SW480 (cell line): ENCODE measurements at places on chromosomes 4 and X.

- DNase-seq = no peak
Observed at GRCh38 chr4:47510506-47511143, 25.6 kb downstream of the ATP10D start.

- DNase-seq = no peak
Observed at GRCh38 chr4:59161249-59161648, 2038.9 kb upstream of the ADGRL3 start.

DNA sequence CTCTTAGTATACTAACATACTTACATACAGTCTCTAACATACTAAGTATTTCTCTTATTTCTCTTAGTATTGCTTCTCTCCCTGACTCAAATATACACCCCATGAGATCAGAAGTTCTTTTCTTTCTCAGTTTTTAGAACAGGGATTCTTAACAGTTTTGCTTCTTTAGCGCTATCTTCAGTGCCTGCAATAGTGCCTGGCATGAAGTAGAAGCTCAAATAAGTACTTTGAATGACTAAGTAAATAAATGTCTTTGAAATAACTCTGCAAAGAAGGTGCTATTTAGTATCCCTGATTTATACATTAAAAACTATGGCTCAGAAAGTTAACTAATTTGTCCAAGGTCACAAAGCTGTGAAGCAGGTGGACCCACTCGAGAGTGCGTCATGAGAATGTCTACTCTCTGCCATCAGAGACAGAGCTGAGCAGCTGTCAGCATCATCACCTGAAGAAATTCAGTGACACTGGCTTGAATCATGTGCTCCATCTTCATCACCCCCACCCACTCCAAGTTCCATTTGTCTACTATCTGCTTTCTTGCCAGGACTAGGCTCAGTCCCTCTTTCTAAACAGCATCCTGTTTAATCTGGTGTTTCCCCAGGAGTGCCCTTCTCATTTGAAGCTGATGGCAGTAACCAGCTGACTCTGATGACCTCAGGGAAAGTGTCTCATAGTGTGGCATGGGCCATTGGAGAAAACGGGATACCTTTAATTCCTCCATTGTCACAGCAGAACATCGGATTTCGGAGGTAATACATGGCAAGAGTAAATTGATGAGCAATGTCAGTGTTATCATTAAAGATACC, 83.1 kb downstream of the CC2D2A start:
- no peak for DNase-seq

- no peak for DNase-seq
Observed at GRCh38 chrX:115584696-115585095, 23.7 kb downstream of the PLS3 start.

DNA sequence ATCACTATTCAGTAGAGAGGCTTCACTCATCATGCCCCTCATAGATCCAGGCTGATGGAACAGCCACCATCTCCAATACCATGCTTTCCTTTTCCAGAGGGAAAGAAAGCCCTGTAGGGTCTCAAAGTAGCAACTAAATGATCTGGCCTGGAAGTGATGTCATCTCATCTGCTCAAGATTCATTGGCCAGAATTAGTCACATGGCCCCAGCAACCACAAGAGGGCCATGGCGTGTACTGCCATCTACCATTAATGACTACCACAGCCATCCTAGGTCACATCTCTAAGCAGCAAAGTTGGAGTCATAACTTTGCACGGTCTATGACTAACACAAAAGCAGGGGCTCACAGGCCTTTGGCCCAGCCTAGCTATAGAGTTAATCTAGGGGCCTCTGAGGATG, 194.8 kb downstream of the KIT start:
- DNase-seq = no peak

GRCh38 chrX:40173143-40174000, 75.6 kb upstream of the BCOR start:
- no peak for DNase-seq

DNA sequence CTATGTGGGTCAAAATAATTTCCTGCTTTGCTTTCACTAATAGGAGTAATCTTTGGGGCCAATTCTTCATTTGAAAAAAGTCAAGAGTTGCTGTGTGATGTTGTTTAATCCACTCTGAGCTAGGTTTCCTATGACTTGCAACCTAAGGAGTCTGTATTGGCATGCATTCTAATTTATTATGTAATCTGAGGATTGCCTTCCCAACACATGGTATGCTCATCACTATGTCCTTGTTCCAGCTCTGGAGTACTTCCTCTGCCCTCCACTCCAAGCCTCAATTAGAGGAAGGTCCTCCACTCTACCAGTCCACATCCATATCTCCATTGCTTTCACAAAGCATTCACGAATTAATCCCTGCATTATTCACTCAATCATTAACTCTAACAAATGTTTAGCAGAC, 56.1 kb downstream of the PPP3CA start:
- DNase-seq = no peak

DNA sequence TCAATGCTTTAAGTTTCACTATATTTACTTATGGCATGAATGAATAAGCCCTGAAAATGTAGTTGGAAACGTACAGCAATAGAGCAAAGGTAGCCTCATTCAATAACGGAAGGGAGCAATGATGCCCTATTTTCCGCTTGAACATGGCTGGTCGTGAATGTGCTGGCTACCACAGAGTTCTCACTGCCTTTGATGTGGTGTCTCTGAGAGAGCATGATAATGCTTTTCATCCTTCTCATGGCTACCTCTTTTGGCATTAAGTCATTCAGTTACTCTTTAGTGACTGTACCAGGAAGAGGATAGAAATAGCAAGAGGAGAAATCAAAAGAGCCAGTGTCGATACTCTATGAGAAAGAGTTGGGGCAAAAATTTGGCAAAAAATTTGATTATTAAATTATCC, 308.0 kb downstream of the PPP3CA start:
- DNase-seq = peak; percentile 91

DNA sequence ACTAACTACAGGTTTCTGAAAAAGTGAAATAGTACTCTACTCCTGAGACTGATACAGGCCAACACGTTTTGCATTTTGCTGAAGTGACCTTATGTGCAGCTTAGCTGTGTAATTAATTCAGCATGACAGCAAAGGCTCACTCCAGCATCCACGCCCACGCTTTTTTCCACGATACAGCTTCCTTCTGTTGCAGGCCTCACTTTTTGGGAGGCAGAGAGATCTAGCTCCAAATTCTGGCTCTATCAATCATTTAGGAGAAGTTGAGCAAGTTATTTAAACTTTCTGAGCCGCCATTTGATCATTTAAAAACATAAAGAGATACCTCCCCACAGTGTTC, 160.3 kb downstream of the AFAP1 start:
- DNase-seq = no peak

GRCh38 chr4:173852775-173853174, 322.7 kb upstream of the HAND2 start:
- DNase-seq = no peak

- no peak for DNase-seq
Observed at GRCh38 chrX:154990496-154990895, 32.0 kb downstream of the F8 start.

GRCh38 chr4:48792348-48793006, 12.4 kb upstream of the FRYL start:
- no peak for DNase-seq

GRCh38 chr4:47413521-47413920, 50.0 kb downstream of the COMMD8 start:
- no peak for DNase-seq

GRCh38 chr4:157983300-157983699, 189.5 kb downstream of the GASK1B start:
- no peak for DNase-seq

DNA sequence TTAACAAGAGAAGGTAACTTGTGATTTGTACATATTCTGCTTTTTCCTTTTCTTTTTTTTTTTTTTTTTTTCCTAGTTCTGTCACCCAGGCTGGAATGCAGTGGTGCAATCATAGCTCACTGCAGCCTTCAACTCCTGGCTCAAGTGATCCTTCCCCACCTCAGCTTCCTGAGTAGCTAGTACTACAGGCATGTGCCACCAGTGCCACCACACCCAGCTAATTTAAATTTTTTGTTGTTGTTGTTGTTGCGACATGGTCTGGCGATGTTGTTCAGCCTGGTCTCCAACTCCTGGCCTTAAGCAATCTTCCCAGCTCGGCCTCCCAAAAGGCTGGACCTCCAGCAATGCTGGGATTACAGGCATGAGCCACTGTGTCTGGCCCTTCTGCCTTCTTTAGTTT, 1.5 kb upstream of the TACR3 start:
- no peak for DNase-seq

DNA sequence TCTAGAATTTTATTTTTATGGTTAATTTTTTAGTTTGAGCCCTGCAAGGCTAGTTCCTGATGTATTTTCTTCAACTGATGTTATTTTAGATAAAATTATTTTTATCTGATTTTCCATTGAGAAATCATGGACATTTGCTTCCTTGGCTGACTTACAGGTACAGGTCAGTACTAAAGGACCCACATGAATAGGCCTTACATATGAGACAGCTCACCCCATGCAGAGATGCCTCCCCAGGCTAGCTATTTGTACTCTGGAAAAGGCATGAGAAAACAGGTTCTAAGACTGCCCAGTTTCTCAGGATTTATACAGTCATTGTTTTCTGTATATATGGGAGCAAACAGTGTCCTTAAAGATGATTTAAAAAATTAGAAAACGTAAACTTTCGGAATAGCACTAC, 255.5 kb downstream of the BMPR1B start:
- DNase-seq = no peak

- DNase-seq = no peak
Observed at GRCh38 chr4:124504431-124504830, 208.1 kb downstream of the ANKRD50 start.

GRCh38 chr4:181323061-181323460, 920.1 kb upstream of the TENM3 start:
- DNase-seq = no peak

GRCh38 chr4:40924096-40924792, 174.5 kb downstream of the NSUN7 start:
- DNase-seq = peak; percentile 21

DNA sequence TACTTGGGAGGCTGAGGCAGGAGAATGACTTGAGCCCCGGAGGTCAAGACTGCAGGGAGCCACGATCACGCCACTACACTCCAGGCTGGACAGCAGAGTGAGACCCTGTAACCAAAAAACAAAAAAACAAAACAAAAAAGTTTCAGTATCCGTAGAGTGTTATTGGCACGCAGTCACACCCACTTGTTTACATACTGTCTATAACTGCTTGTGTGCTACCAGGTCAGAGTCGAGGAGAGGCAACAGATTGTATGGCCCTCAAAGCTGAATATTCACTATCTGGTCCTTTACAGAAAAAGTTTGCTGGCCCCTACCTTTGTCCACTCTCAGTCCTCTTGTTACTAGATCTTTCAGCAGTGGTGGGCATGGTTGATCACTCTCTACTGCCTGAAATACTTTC, 8.2 kb upstream of the CD99L2 start:
- no peak for DNase-seq

GRCh38 chr4:20279381-20279780, 27.7 kb downstream of the SLIT2 start:
- no peak for DNase-seq

GRCh38 chr4:37138019-37138653, 106.4 kb upstream of the NWD2 start:
- no peak for DNase-seq

- no peak for DNase-seq
Observed at GRCh38 chr4:182828360-182829025, 88.7 kb downstream of the DCTD start.

DNA sequence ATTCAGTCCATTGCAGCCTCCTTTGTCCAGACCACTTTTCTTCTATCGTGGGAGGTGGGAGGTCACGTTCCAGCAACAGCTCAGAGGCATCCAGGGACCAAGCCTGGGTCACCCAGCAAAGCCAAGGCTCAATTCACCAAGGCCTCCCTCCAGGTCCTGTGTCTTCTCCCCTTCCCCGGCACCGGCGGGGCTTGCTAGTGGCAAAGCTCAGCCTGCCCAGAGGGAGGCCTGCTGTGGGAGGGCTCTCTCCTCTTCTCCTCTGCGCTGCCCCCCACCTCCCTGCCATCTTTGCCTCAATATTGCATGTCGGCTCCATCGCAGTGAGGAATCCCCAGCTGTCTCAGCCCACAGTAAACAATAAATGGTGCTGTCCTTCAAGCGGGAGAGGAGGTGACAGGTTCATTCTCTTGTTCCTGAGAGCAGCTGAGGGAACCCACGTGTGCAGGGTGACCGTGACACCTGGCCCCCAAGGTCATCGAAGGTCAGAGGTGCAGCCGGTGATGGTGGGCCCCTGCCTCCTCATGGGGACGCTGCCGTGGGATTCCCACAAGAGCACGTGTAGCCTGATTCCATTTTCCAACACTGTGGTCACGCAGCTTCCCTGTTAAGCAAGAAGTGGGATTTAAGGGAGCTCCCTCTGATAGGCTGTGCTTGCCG, 111.5 kb upstream of the PSAPL1 start:
- DNase-seq = no peak

- no peak for DNase-seq
Observed at GRCh38 chr4:183255487-183255886, 64.6 kb downstream of the CLDN22 start.

GRCh38 chr4:159049780-159050375, 53.0 kb upstream of the RAPGEF2 start:
- DNase-seq = no peak

DNA sequence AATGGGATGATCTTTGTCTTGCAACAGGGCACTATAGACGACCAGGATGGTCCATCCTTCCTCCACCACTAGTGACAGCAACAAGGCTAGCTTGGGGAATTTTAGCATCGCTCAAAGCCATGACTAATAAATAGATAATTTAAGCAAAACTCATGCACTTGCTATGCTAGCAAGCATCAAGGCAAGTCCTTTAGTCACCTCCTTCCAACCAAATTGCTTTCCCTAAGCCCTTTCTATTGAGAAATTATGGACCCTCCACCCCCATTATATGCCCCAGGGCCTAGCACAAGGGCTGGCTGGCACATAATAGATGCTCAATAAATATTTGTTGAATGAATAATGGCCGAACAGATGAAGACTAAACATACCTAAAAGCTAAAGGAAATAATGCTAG, 28.6 kb downstream of the SLC16A2 start:
- no peak for DNase-seq

- no peak for DNase-seq
Observed at GRCh38 chr4:151251603-151252304, 25.2 kb upstream of the PRSS48 start.

GRCh38 chr4:118954246-118954645, 65.6 kb downstream of the SYNPO2 start:
- peak; percentile 3 for DNase-seq

DNA sequence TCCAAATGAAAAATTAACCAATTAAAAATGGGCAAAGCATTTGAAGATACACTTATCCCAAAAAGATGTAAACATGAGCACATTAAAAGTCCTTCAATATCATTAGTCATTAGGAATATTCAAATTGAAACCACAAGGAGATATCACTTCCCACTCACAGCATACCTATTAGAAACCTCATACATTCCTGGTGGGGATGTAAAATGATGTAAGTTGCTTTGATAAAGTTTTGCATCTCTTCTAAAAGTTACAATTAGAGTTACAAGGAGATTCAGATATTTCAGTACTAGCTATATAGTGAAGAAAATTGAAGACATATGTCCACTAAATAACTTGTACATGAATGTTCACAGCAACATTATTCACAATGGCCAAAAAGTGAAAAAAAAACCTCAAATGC, 1109.3 kb upstream of the LCORL start:
- no peak for DNase-seq

DNA sequence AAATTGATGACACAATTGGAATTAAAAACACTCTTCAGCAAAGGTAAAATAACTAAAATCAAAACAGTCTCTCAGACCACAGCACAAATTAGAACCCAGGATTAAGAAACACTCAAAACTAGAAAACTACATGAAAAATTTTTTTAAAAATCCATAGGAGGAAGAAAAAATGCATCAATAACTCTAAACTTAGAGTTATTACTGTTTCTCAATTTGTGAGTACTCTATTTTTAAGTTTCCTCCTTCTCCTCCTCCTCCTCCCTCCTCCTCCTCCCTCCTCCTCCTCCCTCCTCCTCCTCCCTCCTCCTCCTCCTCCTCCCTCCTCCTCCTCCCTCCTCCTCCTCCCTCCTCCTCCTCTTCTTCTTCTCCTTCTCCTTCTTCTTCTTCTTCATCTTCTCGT, 1395.7 kb downstream of the STIM2 start:
- DNase-seq = no peak
